ENCODE measurements at places on chromosomes 12 and 14.

DNA sequence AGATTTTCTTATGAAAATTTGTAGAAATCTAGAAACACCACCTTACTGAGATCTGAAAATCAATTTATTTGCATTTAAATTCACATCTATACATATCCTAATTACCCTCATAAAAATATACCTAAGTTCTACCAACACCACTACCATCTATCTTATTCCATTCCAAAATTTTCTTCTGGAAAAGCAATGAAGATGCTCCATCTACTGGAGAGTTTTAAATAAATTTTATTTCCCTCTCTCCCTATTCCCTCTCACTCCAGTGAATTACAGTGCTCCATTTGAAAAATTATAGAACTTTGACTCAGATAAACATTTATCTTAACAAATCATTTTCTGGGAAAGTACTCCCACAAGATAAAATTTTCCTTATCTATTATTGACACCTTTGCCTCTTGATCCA lies 2.3 kb upstream of the C14orf39 start:
- DNase-seq, result no peak

DNA sequence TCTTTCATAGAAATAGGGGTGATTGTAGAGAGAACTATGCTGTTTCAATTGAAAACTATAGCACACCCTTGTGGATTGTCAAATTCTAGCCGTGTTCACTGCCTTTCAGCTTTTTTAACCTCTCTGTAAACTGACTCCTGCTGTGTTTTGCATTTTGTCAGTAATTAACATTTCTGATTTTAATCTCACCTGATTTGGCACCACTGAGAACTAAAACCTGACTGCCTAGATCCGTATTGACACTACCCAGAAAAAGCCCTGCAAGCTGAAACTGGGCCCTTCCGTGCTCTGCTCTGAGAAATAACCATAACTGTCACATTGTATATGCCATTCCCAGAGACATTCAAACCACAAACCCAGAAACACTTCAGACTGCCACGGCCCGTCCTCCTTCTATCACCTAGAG lies 26.6 kb upstream of the ETV6 start:
- DNase-seq, result no peak

DNA sequence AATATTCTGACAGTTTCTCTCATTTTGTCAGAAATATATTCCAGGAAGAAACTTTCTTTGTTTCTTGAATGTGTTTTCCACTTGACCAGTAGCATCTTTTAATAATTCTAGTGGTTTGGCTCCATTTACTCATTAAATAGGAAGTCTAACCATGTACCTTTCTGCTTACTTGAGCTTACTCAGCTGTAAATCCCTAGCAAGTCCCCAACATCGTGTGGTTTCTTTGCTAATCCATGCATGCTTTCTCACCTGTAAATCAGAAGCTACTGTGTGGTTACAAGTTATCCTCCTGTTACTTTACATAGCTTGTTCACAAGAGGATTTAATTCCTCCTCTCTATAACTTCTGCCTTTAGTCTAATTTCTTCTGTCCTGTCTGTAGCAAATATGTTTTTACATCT lies 227.7 kb downstream of the FSCB start:
- no peak for DNase-seq

DNA sequence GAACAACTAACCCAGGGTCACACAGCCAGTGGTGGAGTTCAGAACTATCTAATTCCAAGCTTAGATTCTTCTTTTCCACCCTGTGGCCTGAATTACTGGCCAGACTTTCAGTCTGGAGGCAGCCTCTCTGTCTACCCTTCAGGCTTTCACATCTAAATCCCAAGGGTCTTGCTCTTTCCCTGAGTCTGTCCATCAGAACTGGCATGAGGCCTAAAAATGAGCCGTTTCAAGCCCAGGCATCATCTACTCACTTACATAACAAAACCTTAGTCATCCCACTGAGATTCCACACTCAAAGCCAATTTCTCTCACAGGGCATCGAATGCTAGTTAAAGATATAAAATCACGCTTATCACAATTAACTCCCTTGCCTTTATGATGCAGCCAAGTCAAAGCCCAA lies 1.3 kb upstream of the PTGDR start:
- DNase-seq, result no peak

GRCh38 chr14:103949131-103949790 lies 6.9 kb upstream of the RD3L start:
- DNase-seq, result no peak
